Activated CD4-positive, alpha-beta T cell treated with anti-CD3 and anti-CD28 coated beads, Interleukin-2, amount 10 ng/mL, durations not matched to agents 7 days and 5 days (primary cell): ENCODE measurements at places on chromosomes 5 and 9.

DNA sequence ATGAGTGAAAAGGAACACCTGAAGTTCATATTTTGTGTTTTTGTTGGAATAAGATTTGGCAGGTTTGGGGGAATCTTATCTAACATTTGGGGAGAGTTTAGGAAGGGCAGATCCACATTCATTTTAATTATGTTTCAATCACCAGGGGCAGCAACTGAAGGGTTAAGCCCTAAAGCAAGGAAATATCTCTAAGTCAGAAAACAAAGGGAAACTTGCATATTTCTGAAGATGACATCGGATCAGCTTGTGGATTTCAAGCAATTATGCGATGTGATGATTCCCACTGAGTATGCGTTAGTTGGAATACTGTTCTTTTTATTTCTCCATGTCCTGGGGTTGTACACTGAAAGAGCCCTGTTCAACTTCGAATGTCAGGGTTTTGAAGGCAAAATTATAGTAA, 59.8 kb upstream of the NFIB start:
- DNase-seq: no peak

DNA sequence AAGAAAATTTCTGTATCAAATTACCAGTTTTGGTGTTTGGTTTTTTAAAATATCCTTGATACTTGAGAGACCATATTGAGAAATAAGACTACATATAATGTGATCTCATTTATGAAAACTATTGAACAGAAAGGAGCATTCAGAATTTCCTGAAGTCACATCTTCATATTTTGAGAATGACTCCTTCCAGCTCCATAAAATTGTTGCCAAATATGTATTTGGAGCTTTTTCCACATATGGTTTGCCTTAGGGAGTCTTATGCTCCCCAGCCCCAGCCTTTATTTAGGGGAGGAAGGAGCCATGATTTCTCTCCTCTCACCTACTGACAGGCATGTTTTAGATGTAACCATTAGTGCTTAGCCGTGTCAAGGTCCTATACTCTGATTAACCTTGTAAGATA, 51.1 kb downstream of the GCNT1 start:
- DNase-seq: no peak

DNA sequence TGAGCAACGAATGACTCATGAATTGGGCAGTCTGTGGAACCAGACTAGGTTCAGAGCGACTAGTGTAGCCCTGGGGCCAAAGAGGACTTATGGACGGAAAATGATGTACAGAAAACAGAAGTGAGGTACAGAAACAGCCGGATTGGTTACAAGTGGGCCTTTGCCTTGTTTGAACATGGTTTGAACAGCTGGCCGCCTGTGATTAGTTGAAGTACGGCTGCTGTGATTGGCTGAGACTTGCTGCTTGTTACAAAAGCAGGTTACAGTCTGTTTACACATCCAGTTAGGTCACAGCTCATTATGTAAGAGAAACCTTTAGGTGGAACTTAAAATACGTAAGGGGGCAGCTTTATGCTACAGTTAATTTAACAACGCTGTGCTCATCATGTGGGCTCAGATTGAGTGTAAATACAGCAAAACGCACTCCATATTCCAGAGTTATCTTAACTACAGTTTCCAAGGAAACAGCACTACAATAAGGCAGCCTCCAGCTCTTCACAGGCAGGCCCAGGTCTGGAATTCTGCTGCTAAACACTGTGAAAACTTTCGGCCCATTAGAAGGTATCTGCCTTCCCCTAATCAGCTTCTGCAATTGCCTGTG, 6.5 kb downstream of the AMACR start:
- no peak for DNase-seq

GRCh38 chr9:97366476-97366875, 45.4 kb upstream of the TDRD7 start:
- DNase-seq: no peak

DNA sequence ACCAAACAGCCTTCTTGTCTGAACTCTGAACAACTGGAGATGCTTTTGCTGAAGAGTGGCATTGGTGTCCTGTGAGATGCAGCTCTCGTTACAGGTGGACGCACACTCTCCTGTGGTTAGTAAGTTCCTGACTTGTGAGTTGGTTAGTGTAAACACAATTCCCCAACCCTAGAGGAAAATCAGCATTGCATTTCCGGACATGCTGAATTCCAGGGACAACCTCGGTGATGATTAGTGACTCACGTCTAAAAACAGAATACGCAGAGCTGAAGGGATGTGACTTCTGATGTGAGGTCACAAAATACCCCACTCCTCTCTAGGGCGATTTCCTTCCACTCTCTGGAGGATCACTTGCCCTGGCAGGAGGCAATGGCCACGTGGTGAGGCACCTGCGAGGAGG, 5.0 kb downstream of the OR2V2 start:
- DNase-seq: no peak

GRCh38 chr5:153960269-153961215, 78.2 kb downstream of the FAM114A2 start:
- DNase-seq: no peak

GRCh38 chr5:206406-206805, 11.5 kb downstream of the CCDC127 start:
- DNase-seq: no peak

DNA sequence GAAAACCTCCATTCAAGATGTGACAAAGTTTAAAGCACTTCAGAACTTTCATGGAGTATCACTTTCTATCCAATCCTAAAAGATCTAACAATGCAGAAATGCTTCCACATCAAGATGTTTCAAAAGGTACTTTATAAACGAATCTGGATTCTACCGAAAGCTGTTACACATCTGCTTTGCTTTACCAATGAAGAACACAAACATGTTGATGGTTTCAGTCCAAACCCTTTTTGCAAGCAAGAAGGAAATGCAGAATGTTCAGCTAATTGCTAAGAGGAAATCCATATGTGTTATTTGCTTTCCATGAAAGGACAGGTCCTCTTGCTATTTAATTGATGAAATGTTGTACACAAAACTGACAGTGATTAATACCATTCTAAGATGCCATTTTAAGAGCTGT, 419.6 kb downstream of the EFNA5 start:
- no peak for DNase-seq

DNA sequence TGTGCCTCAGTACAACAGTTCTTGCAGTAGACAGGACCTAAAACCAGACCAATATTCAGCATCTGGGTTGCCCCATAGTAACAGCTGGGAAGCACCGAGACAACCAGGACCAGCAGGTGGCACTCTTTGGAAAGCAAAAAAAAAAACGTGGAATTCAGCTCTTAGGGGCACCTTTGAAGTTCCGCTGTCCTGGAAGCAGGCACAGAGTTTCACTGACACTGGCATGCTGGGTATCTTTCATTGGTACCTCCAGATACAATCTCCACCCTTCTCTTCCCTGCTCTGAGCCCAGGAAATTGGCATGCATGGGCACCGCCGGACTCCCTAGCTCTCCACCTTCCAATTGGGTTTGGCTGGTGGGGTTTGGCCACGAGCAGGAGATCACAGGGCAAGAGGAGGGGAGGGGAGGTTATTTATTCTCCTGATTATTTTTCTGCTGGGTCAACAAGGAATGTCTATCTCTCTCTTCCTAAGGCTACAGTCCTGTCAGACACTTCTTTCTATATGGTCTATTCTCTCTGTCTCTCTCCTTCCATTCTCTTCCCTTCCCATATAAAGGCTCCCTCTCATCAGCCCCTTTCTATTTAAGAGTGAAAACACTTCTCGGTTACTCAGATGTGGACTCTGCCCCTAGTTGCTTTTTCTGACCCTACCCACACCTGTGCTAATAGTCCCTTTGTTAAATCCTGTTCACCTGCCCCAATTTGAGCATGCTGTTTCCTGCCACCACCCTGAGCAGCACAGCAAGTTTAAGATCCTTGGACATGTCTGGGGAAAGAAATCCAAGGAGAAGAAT, 1.9 kb upstream of the IDNK start:
- DNase-seq: peak; percentile 45

GRCh38 chr5:143436871-143437270, 33.4 kb upstream of the NR3C1 start:
- DNase-seq: no peak

DNA sequence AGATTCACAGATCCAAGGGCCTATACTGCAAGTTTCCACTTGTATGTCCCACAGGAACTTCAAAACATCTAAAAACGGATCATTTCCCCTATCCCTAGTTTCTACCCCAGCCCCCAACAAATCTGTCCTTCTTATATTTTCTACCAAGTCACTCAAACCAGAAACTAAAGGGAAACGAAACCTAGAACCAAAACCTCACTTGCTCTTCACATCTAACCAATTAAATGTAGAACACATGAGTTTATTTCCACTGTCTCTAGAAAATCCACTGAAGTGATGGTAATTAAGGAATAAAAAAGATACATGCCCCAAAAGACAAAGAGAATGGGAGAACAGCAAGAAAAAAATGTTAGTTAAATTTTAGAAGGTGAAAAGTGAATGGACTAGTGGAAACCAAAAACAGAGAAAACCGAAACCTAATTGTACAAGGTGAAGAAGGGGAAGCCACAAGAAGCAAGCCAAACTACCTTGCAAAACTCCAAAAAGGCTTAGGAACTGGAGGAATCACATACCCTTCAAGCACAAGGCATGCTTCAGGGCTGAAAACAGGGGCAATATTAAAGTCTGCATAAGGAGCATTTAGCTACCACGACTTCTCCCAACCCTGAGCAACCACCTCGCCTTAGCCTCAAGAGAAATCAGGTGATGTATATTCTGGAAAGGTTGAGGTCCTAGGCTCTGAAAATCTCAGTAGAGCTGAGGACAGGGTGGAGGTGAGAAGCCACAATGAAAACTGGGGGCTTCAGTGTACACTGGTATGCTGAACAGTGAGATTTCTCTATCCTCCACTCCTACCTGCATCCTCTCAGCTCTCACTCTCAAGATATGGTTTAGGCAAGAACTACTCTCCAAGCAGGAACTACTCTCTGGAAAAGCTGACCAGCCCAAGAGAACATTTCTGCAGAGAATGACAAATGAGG, 11.1 kb downstream of the SMU1 start:
- DNase-seq: no peak

GRCh38 chr5:30960036-30960435, 233.4 kb upstream of the CDH6 start:
- DNase-seq: no peak

DNA sequence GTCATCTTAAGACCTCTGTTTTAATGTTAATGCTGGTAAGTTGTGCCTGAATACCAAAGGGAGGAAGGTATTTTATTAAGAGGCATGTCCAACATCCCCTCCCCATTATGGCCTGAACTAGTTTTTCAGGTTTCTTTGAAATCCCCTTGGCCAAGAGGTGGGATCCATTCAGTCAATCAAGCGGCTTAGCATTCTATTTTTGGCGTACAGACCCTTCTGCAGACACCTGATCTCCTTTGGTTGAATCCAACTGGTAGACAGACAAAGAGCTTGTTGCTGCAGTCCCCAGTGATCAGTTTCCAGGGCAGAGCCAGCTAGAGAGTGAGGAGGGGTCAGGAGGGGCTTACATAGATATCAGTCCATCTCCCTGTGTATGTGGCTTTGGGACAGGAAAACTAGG, 7.9 kb upstream of the KCNMB1 start:
- no peak for DNase-seq

DNA sequence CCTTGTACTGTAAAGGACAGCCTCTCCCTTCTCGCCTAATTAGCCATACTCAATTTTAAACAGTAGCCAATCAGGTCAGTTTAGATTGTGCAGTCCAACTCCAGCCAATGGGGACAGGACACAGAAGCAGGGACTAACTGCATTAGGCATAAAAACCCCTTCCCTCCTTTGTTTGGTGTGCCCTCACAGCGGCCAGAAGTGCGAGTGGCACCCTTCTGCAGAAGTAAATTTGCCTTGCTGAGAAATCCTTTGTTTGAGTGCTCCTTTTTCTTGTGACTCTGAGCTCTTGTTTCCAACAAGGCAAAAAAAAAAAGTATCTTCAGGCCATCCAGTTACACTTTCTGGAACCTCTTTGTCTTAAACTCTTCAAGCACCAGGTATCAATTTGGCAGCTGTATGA, 97.4 kb downstream of the FAM114A2 start:
- no peak for DNase-seq

GRCh38 chr5:542319-543311, 18.4 kb upstream of the SLC9A3 start:
- DNase-seq: no peak

DNA sequence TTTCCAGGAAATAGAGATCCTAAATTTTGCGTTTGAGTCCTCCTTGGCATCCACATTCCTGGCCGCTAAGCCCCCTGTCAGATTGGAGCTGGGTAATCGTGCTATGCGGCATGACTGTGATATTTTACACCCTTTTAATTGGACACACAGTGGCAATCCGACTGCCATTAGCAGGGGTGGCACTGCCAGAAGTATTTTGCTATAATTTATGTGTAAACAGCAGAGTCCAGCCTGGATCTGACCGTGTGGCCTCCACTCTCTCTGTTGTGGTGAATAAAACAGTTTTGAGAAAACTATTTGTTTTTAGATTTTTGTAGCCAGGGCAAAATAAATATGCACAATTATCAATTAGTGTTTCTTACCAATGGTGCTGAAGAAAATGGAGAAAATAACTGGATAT, 281.0 kb upstream of the IRX2 start:
- no peak for DNase-seq

- peak; percentile 86 for DNase-seq
These were observed 62.5 kb upstream of the ITGA1 start for GRCh38 chr5:52725065-52725746.

GRCh38 chr9:86563350-86563749, 209.1 kb upstream of the TUT7 start:
- no peak for DNase-seq

- no peak for DNase-seq
These were observed 76.0 kb downstream of the ANKRD33B start for GRCh38 chr5:10639846-10640368.

GRCh38 chr5:67652201-67652600, 455.6 kb upstream of the CD180 start:
- DNase-seq: no peak

- no peak for DNase-seq
These were observed 104.3 kb downstream of the ZNF608 start for GRCh38 chr5:124642151-124642550.

- no peak for DNase-seq
These were observed 153.2 kb upstream of the MEF2C start for GRCh38 chr5:89036166-89036565.

GRCh38 chr5:41754857-41755256, 115.4 kb downstream of the OXCT1 start:
- no peak for DNase-seq

GRCh38 chr9:132488626-132489025, 78.6 kb downstream of the CFAP77 start:
- no peak for DNase-seq

- no peak for DNase-seq
These were observed 1.8 kb downstream of the RPL12 start for GRCh38 chr9:127449332-127449966.

GRCh38 chr5:78569441-78569840, 79.1 kb downstream of the LHFPL2 start:
- no peak for DNase-seq

GRCh38 chr9:33111631-33112030, 35.2 kb upstream of the SMU1 start:
- no peak for DNase-seq

GRCh38 chr5:151096001-151096373, 15.2 kb upstream of the TNIP1 start:
- no peak for DNase-seq

- no peak for DNase-seq
These were observed 334.0 kb upstream of the PUM3 start for GRCh38 chr9:3177936-3178335.
